ENCODE measurements at places on chromosomes 6 and 20.

- peak; percentile 65 for DNase-seq
These were observed 29.2 kb downstream of the ATP9A start for GRCh38 chr20:51738877-51739447.

GRCh38 chr20:50346374-50347283, 156.0 kb downstream of the CEBPB start:
- peak; percentile 84 for DNase-seq

GRCh38 chr20:59382157-59382725, 81.8 kb downstream of the EDN3 start:
- no peak for DNase-seq

- no peak for DNase-seq
These were observed 53.4 kb upstream of the TBXT start for GRCh38 chr6:166221040-166221439.

DNA sequence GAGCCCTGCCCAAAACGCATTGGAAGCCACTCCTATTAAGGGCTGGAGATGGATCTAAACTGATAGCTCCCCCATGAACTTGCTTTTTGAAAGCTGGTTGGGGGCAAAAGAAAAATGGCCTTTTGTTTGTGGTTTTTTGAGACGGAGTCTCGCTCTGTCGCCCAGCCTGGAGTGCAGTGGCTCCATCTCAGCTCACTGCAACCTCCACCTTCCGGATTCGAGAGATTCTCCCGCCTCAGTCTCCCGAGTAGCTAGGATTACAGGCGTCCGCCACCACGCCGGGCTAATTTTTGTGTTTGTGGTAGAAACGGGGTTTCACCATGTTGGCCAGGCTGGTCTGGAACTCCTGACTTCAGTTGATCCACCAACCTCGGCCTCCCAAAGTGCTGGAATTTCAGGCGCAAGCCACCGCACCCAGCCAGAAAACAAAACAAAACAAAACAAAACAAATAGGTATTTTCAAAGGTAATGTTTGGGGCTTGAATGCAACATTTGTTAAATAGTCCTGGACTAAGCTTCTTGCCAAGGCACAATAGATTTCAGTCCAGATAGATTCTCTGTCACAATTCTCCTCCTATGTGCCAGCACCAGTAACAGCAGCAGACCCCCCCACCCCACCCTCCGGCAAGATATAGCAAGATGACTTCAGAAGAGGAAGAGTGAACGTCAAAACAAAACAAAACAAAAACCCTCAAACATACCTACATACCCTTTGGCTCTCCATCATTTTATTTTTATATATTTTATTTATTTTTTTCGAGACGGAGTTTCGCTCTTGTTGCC, 26.5 kb upstream of the ABT1 start:
- DNase-seq: no peak

DNA sequence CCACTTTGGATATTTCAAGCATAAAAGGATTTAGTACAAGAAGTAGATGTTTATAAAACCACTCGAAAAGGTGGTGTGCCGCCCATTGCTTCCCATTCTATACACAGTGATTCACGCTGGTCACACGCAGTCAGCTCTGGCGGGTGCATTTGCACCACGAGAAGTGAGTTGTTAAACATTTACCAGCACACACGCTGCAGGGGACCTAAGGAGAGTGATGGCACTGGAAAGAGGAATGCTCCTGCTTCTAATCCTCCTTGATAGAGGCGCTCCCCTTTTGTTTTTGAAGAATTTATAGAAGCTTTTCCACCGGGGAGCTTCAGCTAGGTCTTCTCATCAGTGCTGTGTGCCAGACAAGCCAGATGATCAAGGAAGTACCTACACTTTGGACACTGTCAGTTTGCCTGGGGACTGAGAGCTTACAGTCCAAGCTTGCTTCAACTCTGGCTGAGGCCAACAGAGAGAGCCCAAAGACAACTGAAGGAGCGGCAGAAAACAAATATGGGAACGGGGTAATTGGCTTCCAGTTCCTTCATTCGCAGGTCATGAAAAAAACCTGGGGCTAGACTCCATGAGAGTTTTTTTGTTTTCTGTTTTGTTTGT, 31.2 kb downstream of the MUC22 start:
- peak; percentile 64 for DNase-seq

GRCh38 chr20:54292185-54292584, 84.3 kb downstream of the PFDN4 start:
- no peak for DNase-seq

GRCh38 chr6:79824202-79824601, 123.2 kb downstream of the ELOVL4 start:
- DNase-seq: no peak
